ENCODE measurements at places on chromosomes 3 and 15.

DNA sequence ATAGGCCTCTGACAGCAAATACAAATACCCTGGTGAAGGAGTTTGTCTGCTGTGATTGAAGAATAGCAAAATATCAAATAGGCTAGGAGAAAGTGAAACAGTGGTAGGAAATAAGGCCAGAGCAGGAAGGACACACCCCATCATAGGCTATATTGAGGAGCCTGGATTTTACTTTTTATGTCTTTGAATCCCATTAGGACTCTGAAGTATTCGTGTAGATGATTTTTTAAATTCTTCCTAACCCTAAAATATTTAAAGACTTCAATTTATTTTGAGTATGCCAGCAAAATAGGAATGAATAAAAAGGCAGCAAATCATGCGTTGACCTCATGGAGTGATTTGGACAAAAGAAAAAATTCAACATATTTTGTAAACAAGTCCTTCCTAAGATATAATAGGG lies 562.8 kb downstream of the NAALADL2 start:
- DNase-seq = no peak

GRCh38 chr15:43913941-43914340 lies 87.1 kb downstream of the WDR76 start:
- no peak for DNase-seq

GRCh38 chr15:63405683-63406390 lies 24.2 kb upstream of the CA12 start:
- DNase-seq = no peak

DNA sequence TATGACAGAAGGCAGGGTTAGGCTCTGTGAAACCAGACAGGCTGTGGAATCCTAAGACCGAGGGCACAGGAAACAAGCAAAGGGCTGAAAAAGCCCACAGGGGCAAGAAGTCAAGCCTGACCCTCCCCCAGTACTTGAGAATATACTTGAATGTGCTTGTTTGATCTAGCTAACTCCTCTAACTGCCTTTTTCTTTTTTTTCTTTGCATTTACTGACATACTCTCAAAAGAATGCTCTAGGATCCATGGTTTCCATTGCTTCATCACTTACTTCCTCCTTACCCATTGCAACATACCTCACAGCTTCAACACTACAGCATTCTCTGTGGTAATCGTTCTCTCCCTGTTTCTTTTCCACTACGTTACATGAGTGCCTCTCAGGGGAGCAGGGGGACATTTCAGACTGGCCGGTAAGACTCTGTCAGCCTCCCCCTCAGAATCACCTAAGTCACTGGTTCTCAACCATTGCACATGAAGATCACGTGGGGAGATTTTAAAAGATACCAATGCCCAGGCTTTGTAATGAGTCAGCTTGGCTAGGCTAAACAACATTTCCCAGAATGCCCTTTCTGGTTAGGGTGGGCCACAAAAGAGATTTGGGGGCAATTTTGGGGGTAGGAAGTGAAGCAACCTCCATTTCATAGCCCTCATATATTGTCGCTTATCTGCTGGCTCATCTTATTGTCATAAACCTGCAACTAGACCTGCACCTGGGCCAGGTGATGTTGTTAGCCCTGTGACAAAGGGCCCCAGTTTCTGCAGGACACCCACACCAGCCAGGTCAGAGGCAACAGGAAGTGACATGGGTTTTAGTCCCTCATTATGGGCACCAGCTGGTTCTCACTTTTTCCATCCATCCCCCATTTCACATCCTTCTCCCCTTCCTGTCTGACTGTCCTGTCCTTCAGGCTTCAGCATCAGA lies 24.6 kb upstream of the RSL24D1 start:
- no peak for DNase-seq

DNA sequence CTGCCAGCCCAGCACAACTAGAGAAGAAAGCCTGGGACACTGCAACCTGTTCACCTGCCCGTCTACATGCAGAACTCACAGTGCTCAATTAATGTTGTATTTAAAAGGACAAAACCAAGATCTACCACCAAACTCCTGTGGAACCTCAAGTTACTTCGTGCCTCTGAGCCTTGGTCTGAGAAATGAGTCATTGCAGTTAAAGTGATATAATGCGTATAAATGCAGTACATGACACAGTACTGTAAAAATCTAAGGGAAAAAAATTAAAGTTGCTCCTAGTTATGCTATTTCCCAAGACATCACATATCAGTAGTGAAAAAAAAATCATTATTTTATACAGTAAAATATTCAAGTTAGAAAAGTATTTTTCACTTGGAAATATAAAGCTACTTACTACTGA lies 138.9 kb downstream of the ZIC4 start:
- no peak for DNase-seq

DNA sequence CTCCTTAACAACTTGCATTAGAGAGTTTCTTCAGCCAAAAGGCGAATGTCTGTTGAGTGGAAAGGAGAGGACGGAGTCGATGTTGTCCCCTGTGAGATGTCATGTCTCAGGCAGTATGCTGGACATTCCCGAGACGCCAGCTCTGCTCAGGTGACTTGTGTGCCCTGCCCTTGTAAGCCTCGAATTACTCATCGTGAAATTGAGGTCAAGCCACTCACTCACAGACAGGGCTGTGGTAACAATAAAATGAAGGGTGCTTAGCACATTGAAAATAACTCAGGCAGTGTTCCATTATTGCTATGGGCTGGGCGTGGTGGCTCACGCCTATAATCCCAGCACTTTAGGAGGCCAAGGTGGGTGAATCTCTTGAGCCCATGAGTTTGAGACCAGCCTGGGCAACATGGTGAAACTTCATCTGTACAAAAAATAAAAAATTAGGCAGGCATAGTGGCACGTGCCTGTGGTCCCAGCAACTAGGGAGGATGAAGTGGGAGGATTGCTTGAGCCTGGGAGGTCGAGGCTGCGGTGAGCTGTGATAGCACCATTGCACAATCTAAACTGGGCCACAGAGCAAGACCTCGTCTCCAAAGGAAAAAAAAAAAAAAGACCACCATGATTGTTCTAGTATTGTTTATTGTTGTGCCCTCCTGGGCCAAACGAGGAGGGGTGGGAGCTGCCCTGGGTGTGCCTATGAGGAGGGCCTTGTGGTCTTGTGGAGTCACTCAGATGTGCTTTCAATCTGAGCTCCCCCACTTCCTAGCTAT lies 214.4 kb downstream of the THSD4 start:
- no peak for DNase-seq

- no peak for DNase-seq
Observed at GRCh38 chr15:93497291-93497690, 408.3 kb upstream of the RGMA start.

DNA sequence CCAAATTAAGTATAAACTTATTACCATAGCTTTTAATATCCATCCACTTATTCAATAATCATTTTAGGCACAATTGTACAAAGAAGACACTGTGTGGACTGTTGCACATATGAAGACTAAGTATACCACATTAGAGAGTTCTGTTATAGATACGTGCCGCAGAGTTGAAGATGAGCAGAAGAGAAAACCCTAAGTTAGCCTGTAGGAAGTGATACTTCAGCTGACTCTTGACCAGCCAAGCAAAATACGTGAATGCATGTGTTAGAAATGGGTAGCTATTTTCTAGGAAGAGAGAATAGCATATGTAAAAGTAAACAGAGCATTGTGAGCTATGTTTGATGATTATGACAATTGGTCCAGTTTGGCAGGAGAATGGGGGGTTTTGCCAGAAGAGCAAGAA lies 272.0 kb upstream of the ATP11B start:
- no peak for DNase-seq

- no peak for DNase-seq
Observed at GRCh38 chr3:153679714-153680113, 441.5 kb upstream of the ARHGEF26 start.

- no peak for DNase-seq
Observed at GRCh38 chr3:58432905-58433304, 727 bp downstream of the PDHB start.

DNA sequence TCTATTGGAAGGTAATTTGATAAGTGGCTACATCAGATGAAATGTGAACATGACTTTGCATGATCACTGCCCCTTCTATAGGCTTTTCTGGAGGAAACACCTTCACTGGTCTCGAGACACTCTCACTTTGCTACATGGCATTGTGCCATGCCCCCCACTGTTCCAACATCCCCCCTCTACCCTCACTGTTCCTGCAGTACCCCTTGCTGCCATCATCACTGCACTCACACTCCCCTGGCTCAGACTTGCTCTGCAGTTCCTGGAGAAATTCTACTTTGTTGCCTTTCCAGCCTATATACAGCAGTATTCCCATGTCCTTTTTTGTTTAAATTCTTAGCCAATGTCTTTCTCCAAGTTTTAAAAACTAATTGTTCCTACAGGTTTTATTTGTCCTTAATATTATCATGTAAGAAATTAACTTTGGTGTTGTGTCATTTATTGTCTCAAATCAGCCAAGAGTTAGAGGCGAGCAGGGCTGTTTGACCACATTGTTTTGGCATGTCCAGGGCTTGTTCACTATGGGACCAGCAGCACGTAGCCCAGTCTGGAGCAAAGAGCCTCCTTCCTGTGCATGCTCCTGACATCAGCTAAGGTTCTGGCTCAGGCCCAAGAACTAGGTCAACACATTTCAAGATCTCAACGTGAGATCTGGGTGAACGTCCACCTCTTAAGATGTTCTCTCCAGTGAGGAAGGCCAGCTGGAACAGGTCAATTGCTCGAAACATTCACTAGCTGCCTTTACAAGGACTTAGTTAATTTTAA lies 246.4 kb downstream of the SLC9A9 start:
- DNase-seq = no peak

GRCh38 chr3:151265866-151266265 lies 12.5 kb downstream of the P2RY14 start:
- DNase-seq = no peak

GRCh38 chr3:56954125-56954524 lies 106.3 kb upstream of the SPATA12 start:
- DNase-seq = no peak

- DNase-seq = no peak
Observed at GRCh38 chr3:179229177-179229576, 21.7 kb downstream of the KCNMB3 start.

DNA sequence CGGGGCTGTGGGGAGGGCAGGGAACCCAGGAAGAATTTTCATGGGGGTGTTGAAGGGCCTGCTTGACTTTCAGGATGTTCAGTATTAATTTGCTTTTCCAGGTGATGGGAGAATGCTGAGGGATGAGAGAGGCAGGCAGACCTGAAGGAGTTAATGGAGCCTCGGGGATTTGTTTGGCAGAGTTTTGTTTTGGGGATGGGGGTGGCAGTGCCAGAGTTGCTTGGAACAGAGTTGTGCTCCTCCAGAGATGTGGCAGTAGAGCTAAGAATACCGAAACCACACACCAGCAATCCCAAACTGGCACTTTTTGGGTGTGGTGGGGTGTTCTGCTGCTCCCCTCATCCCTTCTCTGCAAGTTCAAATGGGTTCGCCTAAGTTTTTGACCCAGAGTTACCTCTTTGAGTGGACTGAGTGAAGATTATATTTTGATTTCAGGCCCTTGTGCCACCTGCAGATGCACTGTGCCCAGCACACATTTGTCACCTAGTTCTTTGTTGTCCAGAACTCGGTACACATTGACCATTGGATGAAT lies 1.6 kb downstream of the BOC start:
- DNase-seq = no peak

DNA sequence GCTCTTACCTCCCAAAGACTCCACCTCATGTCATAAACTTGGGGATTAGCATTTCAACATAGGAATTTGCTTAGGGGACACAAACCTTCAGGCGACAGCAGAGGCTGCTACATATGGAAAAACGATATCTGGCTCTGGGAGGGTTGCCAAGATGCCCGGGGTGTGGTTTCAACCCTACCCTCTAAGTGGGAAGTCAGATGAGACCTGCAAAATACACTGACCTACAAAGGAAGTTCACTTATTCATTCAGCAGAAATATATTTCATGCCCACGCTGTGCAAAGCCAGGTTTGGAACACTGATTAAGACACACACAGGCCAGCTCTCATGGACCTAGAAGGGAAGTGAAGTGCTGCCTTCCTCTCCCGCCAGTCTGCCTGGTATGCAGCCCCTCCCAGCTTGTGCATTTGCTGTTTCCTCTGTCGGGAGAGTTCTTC lies 239.3 kb downstream of the FEZF2 start:
- no peak for DNase-seq

GRCh38 chr15:74265046-74265639 lies 29.0 kb downstream of the CCDC33 start:
- DNase-seq = peak; percentile 75

DNA sequence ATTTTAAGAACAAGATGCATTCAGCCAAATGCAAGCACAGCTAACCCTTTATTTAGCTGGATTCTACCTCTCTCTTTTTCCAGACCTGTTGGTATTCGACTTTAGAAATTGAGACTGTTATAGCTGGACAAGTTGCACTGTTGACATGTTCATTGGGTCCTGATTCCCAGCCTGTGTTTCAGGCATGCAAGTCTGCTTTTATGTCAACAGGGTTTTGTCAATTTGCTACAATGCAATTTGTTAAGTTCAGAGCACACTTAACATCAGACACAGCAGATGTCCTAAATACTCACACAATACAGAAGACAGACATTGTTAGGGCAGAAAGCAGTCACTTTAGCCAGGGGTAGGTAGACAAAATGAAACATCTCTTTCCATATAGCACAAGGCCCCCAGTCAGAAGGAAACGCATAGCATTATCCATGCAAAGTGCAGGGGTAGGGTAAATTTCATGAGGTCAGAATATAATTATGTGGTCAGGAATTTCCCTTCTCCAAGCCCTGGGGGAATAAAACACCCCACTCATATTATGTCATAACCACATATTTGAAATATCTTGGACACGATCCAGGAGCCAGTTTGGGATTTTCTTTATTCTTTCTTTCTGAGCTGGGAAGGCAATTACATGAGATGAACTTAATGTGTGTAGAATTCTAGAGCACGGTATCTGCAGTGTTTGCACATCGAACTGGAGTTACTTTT lies 504.1 kb downstream of the NTRK3 start:
- no peak for DNase-seq

DNA sequence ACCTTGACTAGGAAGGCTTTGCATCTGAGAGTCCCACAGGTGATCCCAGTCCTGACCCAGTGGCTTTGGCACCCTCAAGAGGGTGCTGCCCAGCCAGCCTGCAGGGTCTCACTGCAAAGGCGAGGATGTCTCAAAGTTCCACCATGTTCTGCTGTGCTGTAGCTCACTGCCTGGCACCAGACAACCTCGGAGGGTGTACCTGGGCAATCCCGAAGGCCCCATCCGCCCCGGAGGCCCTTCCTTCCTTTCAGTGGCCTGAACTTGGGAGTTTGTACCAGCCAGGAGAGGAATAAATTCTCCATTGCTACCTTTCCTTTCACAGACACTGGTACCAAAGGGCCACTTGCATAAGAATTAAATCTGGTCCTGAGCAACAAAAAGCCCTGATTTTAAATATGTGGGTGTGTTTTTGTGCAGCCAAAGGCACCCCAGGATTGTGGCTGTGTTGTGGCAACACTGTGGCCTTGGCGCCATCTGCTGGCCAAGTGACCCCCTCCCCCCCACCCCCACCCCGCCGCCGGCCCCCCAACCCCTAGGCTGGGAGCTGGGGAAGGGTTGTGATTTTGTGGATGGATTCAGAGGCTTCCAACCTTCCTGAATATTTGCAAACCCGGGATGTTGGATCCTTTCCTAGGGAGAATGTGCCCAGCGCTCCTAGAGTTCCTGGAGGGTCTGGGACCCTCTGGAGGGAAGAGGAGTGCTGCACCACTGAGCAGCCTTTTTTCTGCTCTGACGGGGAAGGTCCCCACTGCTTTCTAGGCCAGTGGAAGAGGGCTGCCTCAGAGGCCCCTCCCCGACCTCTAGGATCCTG lies 9.7 kb upstream of the PTPN23 start:
- DNase-seq = peak; percentile 13

GRCh38 chr15:63896336-63897115 lies 62.8 kb upstream of the HERC1 start:
- DNase-seq = no peak

Measured in neural crest cell (in vitro differentiated cells).